Activated naive CD4-positive, alpha-beta T cell (primary cell): ENCODE measurements at places on chromosomes 2 and 18.

DNA sequence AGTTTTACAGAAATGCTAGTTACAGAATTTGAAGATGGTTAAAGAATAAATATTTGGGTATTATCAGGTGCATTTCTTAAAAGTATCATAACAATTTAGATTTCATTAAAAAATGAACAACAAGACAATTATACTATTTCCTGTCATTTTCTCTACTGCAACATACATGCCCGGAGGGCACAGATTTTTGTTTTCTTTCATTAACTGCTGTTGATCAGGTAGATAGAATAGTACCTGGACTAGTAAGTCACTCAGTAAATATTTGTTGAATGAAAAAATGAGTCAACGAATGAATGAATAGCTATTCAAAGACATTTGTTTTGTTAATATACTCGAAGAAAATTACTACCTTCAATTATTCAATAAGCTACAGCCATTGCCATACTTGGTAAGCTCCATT lies 531.2 kb upstream of the VRK2 start:
- no peak for DNase-seq

DNA sequence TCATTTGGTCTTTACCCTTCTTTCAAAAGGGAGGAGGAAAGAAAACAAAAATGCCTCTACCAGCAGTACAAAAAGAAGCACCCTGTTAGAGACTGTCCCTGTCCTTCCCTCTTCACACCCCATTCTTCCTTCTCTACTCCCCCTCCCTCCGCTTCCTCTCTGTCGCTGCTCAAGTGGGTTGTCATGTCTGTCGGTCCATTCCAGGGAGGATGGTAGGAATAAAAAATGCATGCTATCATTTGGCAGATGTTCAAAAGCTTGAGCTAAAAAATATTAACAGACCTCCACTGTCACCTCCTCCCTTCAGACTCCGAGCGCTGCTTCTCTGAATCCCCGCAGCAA lies 482.0 kb downstream of the BCL11A start:
- no peak for DNase-seq

DNA sequence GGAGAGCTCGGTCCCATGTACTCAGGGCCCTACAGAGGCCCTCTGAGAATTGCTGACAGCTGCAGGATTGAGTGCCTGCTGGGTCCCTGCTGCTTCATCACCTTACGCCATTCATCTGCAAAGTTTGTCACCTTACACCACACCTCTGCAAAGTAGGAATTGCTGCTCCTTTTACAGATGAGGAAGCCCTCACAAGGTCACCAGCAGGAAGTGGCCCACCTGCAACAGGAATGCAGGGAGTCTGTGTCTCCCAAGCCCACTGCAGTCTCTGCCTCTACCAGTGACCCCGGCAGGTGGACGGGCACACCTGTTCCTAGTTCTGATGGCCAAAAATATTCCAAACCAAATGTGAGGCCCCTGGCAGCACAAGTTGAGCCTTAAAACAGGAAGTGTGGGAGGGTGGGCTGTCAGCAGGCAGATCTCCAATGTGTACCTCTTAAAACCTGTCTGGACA lies 441.4 kb downstream of the NBAS start:
- no peak for DNase-seq

DNA sequence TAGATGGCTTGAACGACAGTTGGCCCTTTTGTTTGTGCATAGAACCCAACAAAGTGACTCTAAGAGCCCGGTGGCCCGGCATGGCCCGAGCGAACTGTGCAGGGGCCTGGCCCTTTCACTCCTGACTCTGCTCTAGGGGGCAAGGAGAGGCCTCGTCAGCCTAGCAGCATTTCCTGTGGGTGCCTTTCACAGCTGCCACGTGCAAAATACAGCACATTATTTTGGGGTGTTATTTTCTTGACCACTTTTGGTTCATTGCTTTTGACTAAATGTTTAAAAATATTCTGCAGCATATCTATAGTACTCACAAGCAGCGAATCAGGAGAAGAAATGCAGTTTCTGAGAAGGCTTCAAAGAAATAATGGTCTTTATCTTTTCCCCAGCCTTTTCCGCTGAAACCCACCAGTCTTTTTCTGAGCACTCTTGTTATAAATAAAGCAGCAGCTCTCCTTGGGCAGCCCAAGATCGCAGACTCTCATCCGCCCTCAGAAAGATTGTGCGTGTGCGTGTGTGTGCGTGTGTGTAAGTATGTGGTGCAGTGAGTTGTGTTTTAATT lies 31.3 kb downstream of the DGKD start:
- no peak for DNase-seq

- no peak for DNase-seq
Observed at GRCh38 chr2:181627545-181627944, 29.4 kb downstream of the CERKL start.

- DNase-seq = no peak
Observed at GRCh38 chr2:65458999-65459398, 26.6 kb upstream of the SPRED2 start.

DNA sequence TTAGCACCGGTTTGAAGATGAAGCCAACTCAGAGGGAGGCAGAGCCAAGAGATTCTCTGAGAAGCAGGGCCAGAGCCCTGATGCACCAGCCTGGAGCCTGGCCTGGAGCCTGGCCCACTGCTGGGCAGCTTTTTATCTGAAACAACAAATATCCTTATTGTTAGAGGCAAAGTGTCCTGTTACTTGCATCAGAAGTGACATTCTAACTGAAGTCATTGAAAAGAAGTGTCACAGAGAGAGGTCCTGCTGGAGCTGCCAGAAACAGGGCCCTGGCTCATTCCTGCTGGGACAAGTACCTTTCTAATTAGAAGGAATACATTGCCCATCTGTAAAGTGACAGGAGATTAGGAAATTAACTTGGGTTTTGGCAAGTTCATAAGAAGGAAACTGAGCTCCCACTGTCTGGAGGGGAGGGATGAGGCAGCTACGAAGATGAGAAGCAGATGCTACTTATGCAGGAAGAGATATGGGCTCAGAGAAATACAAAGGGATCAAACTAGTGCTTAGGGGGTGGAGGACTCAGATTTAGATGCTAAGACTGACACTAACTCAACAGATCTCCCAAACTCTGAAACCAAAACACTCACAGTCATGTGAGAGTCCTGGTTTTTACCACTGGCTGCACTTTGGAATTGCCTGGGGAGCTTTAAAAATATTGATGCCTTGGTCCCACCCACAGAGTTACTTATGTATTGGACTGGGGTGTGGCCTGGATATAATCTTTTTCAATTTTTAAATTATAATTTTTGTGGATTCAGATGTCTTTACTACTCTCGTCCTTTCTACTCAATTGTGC lies 11.0 kb upstream of the HK2 start:
- no peak for DNase-seq

DNA sequence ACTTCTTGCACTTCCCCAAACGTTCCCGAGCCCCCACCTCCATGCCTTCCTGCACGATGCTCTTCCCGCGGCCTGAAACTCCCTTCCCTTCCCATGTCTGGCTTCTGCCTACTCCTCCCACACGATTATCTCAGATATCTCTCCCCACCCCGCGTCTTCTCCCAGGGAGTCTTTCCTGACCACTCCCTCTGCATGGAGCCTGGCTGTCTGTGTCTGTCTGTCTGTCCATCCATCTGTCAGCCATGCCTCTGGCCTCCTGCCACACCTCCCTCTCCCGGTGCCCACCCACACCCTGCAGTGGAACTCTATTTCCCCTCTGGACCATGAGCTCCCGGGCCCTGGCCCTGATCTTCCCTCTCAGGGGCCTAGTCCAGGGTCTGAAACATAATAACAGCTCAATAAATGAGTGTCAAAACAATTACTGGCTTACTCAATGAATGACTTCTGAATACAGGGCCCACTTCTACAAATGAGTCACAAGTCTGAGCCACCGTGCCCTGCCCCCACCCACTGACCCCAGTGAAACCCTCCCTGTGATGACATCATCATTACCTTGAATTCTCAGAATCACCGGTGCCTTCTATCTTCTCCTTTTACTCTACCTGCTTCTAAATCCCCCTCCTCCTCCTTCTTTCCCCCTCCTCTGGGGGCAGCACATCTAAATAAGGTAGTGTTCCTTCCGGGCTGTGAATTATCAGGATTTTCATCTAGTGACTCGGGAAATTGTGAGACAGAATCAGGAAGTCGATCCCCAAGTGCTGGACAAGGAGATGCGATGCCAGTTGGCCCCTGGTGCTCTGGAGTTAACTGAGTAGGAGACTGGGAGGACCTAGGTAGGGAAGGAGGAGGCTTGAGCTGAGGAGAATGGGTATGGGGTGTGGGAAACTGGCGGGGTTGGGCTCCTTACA lies 46.1 kb upstream of the PLB1 start:
- no peak for DNase-seq

DNA sequence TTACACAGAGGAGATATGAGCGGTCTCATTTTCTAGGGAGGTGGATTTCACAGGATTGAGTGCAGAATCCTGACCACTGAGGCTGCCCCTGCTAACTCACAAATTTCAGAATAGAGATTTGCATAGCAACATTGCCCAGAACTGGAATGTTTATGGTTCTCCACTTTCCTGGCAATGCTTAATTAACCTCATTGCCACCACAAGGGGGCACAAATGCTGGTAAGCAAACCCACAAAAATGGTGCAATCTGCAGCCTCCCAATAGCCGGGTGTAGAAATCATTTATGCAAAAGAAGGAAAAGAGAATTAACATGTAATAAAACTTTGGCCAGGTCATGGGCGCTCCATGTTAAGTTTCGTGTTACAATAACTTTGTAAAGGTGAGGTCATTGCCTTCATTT lies 112.4 kb downstream of the CYRIA start:
- DNase-seq = no peak
